Inflammatory macrophage treated with lipopolysaccharide for 4 hours (primary cell): ENCODE measurements at places on chromosomes 3 and 15.

DNA sequence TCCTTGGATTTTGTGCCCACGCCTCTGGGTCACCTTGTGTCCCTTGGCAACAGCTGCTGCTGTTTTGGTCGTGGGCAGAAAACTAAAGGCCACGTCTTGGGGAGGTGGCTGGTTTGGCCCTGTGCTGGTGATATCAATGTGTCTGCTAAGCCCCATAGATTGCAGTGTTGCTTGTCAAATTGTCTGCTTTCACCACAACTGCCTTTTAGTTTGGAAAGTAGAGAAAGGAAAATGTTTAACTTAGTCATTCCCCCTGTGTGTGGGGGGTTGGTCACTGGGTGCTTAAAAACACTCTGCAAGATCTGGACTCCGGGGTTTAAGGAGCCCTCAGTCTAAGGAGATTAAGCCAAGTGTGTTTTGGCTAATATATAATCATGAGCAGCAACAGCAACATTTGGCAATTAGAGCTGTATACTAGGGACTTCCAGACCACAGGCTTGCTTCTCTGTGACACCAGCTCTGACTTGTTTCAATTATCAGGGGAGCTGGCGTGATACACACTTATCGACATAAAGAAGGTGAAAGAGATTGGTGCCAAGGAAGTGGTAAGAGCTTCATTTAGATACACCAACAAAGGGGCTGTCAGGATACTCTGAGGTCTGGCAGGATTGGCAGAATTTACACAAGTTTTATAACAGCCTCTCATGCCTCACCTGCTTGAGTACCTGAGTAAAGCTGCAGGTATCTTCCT lies 3.5 kb downstream of the SMAD3 start:
- no peak for DNase-seq

- DNase-seq, result no peak
These were observed 95.8 kb downstream of the SEC22A start for GRCh38 chr3:123297627-123297899.

DNA sequence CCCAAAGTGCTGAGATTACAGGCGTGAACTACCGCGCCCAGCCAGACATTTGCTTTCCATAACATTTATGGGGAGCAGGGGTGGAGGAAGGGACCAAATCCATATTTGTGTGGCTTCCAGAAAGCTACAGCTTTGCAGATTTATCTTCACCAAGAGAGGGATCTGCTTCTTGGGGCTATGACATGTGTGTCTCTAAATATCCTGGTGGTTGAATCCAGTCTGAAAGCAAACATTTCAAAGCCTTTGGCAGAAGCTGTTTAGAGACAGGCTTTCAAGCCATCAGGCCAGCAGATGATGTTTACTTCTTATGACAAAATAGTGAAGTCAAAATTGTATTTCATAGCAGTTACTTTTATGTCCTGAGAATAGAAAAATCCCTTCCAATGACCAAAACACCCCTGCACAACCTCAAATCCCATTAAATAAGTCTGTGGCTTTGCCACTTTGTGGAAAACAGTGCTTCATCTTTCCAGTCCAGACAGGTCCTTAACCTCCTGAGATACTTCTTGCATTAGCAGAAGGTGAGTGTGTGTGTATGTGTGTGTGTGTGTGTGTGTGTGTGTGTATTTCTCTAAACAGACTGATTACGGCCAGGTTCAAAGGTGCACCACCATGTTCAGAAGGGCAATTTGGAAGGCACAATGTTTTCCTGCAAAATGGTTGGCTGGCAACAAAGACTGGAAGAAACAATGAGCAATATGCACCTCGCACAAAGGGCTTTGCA lies 191.4 kb upstream of the LRIG1 start:
- no peak for DNase-seq

- no peak for DNase-seq
These were observed 419.9 kb downstream of the ERC2 start for GRCh38 chr3:56048331-56048730.

GRCh38 chr15:64137226-64137833 lies 14.2 kb upstream of the SNX22 start:
- DNase-seq, result no peak

DNA sequence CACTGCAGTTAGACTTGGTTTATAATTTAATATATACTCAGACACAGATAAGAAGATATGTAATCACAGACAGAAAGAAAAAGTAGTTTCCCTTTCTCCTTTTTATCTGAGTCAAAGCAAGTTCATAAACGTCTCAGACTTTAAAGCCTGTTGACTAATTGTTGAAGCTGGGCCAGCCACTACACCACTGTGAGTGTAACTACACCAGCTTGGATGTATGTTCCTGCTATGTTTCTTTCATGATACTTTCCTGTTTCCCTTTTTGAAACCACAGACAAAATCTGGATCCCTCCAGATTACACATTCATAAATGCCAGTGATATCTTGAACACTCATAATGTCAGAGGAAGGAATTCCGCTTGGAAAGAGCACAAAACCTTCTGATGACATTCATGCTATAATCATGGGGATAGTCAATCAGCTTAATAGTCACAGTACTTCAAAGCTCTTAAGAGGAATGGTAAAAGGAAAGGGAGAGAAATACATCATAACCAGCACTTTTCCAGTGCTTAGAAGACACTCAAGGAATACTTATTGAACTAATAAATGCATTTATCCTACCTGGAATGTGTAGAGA lies 32.0 kb downstream of the KCNMB2 start:
- no peak for DNase-seq

DNA sequence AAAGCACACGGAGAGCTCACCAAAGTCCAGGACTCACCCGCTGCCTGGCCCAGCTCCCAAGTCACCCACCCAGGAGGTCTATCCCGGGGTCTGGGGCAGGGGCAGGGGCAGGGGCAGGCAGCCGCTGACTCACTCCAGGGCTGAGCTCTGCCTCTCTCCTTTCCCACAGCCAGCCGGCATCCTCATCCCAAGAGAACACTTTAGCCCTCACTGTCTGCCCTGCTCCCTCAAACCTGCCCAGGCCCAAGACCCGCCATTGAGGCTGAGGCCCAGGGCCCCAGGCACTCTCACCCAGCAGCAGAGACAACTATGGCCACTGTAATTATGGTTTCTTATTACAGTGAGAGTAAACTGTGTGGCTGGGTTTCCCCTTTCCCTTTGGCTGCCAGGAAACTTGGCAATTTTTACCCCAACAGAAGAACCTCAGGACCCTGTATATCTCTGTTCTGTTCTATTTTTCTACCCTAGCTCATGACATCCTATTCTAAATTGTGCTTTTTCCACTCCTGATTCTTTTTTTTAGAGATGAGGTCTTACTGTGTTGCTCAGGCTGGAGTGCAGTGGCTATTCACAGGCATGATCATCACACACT lies 53.0 kb downstream of the IQSEC1 start:
- no peak for DNase-seq
